ENCODE measurements at places on chromosomes 7 and 10.

GRCh38 chr7:28570113-28570969 is 158.0 kb downstream of the CREB5 start:
- no peak for DNase-seq

- peak; percentile 51 for DNase-seq
Observed at GRCh38 chr10:31004611-31005193, 27.0 kb downstream of the ZNF438 start.

DNA sequence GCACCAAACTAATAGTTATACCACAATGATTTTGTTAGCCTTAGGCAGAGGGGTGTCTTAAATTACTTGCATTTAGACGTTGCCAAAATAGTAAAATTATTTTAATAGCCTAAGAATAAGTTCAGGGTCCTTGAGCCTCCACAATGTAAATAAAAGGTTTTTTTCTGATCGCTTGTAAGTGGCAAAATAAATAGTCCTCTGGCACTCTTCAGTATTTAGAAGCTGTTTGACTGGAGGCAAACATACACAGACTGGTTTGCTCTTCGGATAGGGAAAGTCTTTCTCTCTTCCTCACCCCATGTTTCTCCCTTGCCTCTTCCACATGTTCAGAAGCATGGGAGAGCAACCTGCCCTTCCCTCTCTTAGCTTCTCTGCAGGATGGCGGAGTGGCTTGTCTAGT is 49.5 kb upstream of the FAM180A start:
- DNase-seq = no peak

DNA sequence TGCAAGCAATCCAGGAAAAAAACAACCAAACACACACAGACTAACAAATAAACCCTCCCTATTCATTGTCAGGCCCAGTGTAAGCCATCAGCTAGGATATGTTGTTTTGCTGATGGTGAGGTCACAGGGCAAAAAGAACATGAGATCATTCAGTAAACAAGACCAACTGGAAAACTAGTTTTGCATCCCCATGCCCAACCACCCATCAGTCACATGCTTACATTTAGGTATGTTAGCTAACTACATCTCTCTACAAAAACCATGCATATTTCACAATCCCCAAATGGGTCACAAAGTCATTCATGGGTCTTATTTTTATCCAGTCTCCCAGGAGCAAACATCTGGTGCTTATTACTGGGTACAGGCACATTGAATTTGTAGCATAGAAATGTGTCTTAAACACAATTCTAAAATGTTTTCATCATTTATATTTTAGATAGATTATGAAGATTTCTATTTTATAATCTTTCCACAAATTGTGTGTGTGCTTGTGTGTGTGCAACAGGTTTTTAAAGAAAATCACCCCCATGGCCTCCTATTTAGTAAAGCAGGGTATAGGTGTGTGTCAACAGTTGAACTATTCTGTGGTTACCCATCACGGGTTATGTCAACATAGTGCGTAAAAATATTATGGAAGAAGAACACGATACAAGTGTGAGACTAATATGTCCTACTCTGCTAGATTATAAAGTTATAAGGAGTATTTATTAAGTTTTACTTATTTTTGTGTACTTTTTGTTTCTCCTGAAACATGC is 103.8 kb upstream of the AKR1E2 start:
- DNase-seq = peak; percentile 94

DNA sequence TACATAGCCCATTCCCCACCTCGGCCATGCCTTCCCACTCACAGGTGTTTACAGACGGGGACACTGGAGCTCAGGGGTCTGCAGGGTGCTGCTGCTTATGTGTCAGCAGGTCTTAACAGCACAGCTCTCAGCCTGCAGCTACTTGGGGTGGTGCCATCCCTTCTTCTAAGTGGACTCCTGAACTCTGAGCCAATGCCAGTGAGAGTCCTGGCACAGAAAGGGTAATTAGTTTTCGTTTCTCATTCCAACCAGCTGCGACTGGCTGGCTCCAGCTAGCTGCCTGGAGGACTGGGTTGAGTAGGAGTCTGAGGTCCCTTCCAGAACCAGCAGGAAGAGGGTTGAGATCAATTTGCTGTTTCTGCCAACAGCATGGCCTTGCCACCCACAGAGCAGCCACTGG is 88.3 kb upstream of the AGK start:
- no peak for DNase-seq

DNA sequence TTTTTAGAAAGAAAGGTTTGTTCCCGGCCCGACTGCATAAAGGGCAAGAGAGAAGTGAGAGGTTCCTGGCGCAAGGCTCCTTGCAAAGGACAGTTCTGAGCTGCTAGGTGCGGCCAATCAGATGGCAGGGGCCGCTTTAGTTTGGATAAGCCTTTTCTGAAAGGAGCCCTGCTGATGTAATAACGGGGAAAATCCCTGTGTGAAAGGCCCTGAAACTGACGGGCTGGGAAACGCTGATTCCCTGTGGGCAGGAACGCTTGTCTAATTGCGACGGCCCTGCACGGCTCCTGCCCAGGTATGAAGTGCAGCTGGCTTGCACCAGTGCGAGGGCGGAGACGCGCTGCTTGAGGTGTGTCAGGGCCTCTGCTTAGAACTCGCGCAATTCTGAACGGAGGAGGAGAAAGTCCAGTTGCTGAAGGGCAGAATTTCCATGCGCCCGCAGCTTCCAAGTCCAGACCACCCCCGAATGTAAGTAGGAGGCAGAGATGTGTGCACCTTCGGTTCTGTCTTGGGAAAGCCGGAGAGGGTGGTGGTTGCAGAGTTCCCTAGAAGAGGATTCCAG is 30.5 kb downstream of the TACC2 start:
- no peak for DNase-seq

GRCh38 chr7:30312178-30312577 is 27.8 kb downstream of the ZNRF2 start:
- DNase-seq = no peak

GRCh38 chr7:33108554-33109004 is 625 bp downstream of the RP9 start:
- DNase-seq = no peak

DNA sequence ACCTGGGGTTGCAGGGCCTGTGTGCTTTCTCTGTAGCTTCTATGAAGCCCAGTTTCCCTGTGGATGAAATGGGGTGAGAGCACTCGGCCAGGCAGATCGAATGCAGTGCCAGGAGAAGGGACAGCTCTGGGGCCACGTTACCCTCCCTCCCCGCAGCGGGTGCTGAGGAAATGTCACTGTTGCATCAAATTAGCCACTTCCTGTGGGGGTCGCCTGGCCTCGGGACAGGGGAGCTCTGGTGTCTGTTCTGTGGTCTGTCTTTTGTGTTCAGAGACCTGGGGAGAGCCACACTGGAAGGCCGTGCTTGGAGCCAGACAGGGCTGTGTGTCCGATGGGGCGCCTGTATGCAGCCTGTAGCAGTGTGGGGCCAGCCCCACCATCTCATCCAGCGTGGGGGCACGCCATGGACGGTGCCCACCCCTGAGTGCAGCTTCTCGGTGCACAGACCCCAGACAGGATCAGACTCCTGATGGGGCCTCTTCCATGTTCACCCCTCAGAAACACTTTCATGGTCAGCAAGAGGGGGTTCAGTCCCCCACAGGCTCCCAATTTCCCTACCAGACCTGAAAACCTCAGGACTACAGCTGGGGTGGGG is 13.6 kb downstream of the TTYH3 start:
- DNase-seq = no peak

GRCh38 chr7:75884476-75884875 is 5.6 kb downstream of the RHBDD2 start:
- no peak for DNase-seq

DNA sequence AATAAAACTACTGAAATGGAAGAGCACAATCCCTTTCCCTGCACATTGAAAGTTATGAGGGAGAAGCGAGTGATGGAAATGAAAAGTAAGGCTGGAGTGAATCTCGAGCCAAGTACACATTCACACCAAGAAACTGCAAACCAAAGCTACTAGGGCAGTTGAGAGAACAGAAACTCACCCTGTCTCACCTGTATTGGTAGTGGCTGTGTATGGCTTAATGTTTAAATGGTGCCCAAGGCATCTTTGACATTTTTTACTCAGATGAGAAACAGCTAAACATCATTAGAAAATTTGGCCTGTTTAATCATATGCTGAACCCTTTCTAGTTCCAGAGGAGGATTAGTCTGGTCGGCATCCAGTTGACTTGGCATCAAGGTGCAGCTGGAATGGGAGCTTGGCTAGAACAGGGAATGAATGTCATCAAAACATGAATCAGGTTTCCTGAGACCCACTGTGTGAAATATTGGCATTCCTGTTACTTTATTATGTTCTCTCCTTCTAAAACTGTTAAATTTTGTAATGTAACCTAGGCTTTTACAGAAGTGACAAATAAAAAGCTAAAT is 840.8 kb downstream of the GRM8 start:
- no peak for DNase-seq

- no peak for DNase-seq
Observed at GRCh38 chr10:23192712-23193434, 761 bp downstream of the PTF1A start.

DNA sequence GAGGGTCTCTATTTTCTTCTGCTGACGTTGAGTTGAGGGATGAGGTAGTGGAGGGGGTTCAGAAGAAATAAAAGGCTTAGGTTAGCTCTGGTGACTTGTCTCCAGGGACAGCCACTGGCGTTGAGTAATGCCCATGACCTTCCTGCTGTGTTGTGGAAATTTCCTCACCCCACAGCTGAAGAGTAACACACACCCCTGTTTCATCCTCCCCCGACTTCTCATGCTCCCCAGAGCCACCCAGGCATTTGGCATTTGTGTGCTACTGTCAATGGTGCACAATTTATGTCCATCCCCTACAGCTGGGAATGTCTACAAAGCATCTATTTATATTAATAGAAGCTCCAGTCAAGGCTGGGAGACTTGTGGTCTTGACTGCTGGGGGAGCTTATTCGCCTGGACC is 4.7 kb upstream of the TMEM72 start:
- no peak for DNase-seq

- no peak for DNase-seq
Observed at GRCh38 chr7:158743219-158743618, 38.6 kb upstream of the NCAPG2 start.

DNA sequence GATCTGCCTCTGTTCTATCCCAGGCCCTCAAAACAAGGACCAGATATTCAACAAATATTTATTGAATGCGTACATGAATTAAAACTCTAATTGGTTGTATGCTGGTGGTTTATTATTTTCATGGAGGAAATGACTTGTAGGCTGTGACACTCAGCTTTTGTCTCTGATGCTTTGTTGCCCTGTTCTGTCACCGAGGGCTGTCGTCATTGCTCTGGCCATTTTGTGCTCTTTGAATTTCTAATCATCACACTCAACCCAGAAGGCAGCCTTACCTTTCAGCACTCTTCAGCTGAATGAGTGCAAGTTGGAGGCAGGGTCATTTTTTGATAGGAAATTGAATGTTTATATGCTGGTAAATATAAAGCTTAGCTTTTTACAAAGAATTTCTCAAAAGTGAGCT is 14.5 kb downstream of the SRGN start:
- no peak for DNase-seq

GRCh38 chr10:11906714-11907113 is 83.6 kb downstream of the PROSER2 start:
- DNase-seq = no peak

GRCh38 chr10:94172332-94172731 is 178.6 kb downstream of the PLCE1 start:
- no peak for DNase-seq

DNA sequence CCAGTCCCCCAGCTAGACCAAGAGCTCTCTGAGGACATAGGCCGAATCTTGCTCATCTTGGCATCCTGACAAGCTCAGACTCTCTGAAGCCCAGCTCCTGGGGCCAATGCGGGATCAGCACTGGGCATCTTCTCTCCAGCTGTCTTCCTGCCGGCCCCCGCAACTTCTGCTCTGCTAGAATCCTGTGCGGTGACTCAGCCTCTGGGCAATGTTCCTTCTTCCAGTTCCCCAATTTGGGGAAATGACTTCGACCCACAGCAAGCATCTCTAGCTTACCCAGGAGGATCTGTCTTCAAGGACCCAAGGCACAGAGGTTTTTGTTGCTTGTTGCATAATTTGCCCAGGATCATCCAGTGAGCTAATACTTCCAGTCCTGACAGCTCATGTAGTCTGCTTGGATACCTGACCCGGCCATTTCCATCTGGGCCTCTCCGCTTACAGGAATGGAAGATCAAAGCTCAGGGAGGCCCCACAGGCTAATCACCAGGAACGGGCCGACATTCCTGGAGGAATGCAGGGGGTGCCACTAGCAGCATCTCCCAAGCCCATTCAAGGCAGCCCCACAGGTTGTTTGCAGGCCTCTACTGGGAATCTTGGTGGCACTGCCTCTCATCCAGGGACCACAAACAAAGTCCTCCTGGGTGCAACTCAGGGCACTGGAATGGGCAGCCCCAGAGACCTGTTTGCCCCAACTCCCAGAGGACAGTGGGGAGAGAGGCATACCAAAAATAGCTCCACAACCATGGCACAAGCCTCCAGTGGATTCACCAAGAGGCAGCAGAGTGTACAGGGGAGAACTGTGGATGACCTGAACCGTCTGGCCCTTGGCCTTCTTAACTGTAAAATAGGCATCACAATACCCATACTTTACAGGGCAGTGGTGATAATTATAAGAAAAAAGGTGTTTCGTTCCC is 151.9 kb downstream of the NEURL1 start:
- DNase-seq = peak; percentile 90

DNA sequence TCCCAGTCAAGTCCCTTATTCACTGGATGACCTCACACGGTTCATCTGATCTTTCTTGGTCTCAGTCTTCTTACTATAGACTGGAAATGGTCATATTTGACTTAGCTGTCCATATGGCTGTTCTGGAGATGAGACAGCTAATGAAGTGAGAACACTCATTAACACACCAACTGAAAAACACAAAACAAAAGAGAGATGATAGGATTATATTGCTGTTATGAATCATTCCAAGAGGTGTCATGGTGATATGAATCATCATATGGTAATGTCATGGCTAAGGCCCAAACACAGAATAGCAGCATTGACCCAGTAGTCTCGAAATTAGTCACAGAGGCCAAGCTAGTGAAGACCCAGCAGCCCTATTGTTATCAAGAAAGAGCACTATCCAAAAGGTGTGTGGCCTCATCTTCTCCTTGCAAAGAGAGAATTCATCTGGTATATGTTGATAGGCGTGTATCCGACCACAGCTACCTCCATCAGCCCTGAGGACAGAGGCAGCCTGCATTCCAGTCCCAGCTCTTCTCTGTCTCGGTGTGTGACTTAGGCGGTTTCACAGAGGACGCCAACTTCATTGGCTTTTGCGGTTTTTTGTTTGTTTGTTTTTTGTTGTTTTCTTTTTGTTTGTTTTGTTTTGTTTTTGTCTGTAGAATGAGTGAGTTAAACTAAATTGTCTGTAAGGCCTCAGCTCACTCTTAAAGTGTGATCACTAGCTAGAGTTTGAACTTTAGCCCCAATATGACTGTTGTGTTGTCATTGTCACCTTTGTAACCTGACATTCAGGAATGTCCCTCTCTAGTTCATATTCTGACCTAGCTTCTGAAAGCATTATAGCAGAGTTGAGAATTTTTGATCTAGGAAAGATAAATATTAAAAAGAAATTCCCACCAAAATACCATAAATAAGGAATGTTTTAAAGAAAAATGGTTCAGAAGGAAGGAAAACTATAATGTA is 97.4 kb upstream of the PDCD4 start:
- peak; percentile 26 for DNase-seq

GRCh38 chr7:159067576-159068487 is 76.8 kb downstream of the VIPR2 start:
- no peak for DNase-seq

GRCh38 chr7:68964060-68964459 is 634.2 kb upstream of the AUTS2 start:
- peak; percentile 50 for DNase-seq

Measured in adipocyte (in vitro differentiated cells).